HEK293T (cell line): ENCODE measurements at places on chromosomes 7 and 10.

- DNase-seq, result no peak
Observed at GRCh38 chr7:98221611-98222532, 10.6 kb downstream of the BHLHA15 start.

GRCh38 chr10:125840955-125841354 is 17.6 kb downstream of the BCCIP start:
- DNase-seq, result no peak

DNA sequence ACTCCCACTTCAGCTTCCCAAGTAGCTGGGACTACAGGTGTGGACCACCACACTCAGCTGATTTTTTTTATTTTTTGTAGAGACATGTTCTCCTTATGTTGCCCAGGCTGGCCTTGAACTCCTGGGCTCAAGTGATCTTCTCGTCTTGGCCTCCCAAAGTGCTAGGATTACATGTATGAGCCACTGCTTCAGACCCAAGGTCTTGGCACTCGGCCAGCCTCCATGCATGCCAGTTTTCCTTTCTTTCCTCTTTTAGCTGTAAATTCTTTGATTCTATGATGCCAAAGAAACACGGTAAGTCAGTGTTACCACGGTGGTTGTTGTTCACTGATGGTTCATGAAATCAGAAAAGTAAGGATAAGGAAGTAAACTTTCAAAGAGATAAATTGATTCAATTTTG is 3.0 kb upstream of the MGAM start:
- DNase-seq, result no peak

DNA sequence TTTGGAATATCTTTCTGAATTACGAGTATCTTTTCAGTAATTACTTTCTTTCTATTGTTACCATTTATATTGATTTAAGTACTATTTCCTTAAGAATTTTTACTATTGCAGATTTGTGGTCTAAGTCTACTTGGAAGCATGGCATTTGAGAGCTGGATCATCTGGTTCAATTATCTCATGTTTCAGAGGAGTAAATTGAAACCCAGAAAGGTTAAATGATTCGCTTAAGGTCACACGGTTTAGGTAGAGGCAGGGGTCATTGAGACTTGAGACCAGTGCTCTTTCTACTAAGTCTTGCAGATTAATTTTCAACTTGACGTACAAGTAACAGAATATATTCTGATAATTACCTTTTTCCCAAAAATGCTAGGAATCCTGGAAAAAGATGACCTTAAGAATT is 109.2 kb upstream of the GLCCI1 start:
- DNase-seq, result no peak

DNA sequence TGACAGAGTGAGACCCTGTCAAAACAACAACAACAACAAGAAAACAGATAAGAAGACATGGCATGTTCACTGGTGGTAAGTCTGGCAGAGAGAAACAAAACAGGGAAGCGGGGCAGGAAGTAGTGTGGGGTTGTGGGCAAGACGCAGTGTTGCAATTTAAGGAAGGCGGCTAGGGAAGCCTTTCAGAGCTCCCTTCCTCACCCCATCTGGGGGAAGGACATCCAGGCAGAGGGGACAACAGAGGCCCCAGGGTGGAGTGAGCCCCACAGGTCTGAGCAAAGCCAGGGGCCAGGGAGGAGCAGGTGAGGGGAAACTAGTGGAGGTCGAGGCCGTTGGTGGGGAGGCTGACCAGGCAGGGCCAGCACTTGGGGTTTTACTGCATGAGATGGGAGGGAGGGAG is 16.8 kb downstream of the LAT2 start:
- no peak for DNase-seq

DNA sequence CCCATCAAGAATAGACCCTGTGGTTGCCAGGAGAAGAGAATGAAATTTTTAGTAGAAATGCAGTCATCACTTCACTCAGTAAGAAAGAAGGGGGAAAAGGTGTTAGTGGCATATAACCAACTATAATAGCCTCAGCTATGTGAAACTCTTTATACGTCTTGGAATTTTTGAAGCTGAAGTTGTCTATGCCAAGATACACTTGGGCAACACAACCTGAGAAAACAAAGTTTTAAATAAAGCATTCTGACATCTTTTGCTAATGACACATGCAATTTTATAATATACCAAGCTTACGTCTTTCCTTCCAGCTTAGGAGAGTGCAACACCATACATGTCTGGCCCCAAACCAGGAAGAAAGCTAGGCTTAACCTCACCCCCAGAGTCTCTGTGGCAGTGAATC is 40.8 kb upstream of the ZNF438 start:
- DNase-seq, result no peak

DNA sequence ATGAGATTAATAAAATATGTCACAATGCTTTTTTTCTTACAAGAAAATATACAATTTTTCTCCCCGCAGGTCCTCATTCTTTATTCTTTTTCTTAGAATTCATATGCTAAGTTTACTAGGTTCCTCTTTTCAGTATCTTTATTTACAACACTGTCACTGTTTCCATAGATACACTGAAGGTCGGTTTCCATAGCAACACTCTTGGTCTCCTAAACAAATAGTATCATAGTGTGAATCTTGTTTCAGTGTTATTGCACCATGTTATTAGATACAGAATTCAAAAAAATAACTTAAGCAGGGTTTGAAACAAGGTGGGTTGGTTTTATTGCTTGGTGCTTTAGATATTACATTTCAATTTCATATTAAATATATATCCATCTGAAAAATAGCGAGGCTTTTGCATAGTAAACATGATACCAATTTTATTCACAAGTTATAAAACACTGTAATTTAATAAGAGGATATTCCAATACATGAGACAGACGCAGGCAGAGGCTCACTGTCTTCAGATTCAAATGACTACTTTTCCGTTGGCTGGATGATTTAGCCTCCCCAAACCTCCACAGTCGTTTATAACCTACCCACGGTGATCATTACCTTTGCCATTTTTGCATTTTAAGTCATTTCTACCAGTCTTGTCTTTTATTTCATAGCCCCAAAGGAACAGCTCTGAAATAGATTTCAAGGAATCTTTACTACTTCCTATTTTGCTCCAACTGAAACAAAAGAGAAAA is 88.9 kb upstream of the KLF6 start:
- no peak for DNase-seq

- DNase-seq, result no peak
Observed at GRCh38 chr7:27453702-27454405, 208.8 kb downstream of the HIBADH start.

DNA sequence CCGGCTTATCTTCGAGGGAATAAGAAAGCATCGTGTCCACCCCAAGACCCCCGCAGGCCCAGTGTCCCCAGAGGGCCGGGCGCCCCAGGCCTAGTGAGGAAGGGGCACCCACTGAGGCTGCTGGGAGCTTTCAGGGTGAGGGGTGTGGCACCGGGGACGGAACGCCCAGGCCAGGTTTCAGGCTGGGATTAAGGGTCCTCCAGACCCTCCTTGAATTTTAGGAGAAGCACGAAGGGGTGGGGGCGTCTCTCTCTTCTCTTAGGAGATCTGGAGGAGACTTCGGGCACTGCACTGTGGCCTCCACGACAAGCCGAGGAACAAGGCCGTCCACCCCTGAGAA is 96.8 kb downstream of the PDGFA start:
- DNase-seq, result no peak

GRCh38 chr7:50448823-50449222 is 1.3 kb downstream of the FIGNL1 start:
- no peak for DNase-seq

- no peak for DNase-seq
Observed at GRCh38 chr10:70295926-70296325, 12.1 kb upstream of the NPFFR1 start.

DNA sequence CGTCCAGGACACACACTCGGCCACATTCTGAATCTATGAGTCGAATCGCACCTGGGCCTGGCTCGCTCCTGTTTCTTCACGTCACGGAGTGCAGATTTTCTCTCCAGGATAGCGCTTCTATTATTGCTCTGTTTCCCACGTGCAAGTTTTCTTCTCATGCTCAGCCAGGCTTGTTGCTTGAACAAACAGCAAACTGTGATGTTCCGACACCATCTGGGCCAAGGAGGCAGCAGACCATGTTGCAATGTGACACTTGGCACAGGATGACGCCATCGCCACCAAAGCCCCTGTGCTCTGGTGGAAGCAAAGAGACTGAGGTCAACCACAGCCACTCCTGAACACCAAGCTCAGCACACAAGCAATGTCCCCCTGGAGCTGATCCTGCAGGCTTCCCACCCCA is 507.1 kb upstream of the ADARB2 start:
- no peak for DNase-seq

GRCh38 chr10:103227416-103227815 is 18.3 kb upstream of the RPEL1 start:
- DNase-seq, result no peak

- DNase-seq, result no peak
Observed at GRCh38 chr7:130768854-130769253, 34.8 kb upstream of the KLF14 start.

GRCh38 chr10:114526126-114526503 is 121.8 kb upstream of the AFAP1L2 start:
- no peak for DNase-seq

DNA sequence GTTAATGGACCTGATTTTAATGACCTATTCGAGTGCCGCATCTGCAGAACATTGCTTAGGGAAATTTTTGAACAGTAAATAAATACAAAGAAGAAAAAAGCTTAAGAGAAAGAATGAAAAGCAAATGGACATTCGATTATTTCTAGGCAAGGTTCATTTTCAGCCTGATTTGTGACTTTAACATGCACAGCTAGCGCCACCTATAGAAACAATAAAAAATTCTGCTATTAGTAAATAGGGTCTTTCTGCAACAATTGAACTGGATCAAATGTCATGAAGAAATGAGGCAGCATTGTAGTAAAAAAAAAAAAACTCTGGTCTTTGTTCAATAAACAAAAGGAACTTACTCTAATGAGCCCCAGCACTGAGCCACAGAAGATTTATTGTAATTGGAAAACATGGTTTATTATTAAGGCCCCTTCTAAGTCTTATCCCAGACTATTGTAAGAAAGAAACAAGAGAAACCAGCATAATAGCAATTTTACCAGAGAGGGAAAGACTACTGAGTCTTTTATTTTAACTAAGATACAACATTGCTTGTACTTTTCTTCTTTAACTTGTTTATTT is 41.4 kb upstream of the GHITM start:
- DNase-seq, result no peak

- DNase-seq, result no peak
Observed at GRCh38 chr7:124177891-124178290, 145.0 kb upstream of the TMEM229A start.
